Hippocampal formation (tissue), 2 donors: ENCODE measurements at places on chromosomes 4 and X.

- DNase-seq, result no peak
Observed at GRCh38 chr4:153112041-153112441, 92.2 kb upstream of the TRIM2 start.

GRCh38 chr4:181550381-181550780 is 692.8 kb upstream of the TENM3 start:
- DNase-seq, result no peak

- no peak for DNase-seq
Observed at GRCh38 chr4:174222266-174222872, 61.1 kb downstream of the FBXO8 start.

DNA sequence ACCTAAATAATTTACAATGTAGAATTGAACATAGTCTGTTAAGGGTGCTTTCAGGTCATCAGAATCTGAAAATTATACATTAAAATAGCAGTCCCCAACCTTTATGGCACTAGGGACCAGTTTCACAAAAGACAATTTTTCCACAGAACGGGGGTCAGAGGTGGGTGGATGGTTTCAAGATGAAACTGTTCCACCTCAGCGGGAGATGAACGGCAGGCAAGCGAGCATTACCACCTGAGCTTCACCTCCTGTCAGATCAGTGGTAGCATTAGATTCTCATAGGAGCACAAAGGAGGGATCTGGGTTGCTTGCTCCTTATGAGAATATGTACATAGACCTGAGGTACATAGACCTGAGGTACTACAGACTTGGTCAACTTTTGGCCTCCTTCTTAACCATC is 29.0 kb downstream of the LRBA start:
- DNase-seq, result no peak

- no peak for DNase-seq
Observed at GRCh38 chrX:3046253-3047240, 5.3 kb downstream of the ARSF start.

GRCh38 chrX:46381630-46382029 is 163.6 kb downstream of the ZNF674 start:
- no peak for DNase-seq

DNA sequence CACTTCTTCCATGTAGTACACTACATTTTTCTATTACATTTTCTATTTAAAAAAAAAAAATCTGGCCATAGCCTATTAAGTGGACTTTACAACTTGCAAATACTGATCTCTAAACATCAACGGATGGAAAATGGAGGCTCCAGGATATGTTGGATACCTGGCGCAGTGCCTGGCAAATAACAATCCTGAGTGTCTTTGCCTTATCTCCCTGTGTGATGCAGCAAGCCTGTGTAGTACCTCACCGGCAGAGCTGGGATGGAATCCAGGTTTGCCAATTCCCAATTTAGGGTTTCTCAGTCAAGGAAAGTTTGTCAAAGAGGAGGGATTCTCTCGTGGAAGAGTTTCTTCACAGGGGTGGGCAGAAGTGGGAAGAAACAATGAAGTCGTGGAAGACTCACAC is 93.2 kb downstream of the KDR start:
- no peak for DNase-seq

DNA sequence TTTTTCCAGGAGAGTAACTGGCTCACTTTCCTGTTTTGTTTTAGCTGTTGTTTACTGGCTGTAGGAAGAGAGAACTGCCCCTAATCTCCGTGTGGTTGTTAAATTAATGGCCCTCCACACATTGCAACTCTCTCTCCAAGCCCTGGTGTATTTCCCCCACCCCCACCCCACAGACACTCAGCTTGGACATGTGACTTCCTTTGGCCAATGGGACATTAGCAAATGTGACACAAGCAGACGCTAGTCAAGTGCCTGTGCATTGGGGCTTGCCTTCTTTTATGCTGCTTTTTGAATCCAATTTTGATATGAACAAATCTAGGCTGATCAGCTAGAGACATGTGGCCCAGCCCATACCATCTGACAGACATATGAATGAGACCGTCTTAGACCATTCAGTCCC is 59.6 kb upstream of the TAB3 start:
- DNase-seq, result no peak

DNA sequence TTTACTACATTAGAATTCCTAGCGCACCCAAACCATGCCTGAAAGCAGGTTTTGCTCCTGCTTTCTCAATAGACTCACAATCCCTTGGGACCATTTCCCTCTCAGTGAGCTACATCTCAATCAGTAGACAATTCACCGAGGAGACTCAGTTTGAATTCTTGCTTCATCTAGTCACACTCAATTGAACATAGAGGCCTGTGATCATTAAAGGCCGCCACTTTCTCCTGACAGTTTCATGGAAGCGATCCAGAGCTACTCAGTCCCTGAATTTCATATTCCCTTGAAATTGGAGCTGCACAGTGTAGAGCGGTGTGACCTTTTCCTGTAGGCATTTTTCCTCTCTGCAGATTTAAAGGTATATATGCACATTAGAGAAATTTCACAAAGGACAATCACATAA is 193.9 kb upstream of the SPOCK3 start:
- no peak for DNase-seq

DNA sequence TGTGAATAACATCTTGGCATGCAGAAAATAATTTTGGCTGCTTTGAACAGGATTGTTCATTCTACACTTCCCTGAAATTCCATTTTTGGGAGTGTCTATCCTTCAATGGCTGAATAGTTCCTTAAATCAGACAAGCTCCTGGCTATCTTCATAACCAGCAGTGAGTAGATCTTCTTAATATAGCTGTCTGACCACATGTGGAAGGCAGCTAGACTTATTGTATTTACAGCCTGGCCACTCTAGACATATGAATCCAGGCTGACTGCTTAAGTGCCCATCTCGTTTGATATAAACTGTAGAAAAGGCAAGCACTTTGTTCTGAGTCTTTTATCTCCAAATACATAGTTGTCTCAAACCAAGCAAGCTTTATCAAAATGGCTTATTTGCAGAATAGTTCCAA is 40.0 kb downstream of the PWWP3B start:
- no peak for DNase-seq

GRCh38 chrX:107118322-107119147 is at the start of gene RBM41:
TSS of gene RBM41 (minus strand) at chrX:107118822. CDS start at chrX:107118773, 49 bp downstream.
- DNase-seq, result peak; percentile 68

GRCh38 chrX:8179656-8180055 is 8.6 kb upstream of the VCX2 start:
- DNase-seq, result peak; percentile 1

- no peak for DNase-seq
Observed at GRCh38 chrX:38165023-38165422, 55.6 kb downstream of the SRPX start.

GRCh38 chr4:8301851-8302730 is 32.5 kb downstream of the HTRA3 start:
- no peak for DNase-seq

DNA sequence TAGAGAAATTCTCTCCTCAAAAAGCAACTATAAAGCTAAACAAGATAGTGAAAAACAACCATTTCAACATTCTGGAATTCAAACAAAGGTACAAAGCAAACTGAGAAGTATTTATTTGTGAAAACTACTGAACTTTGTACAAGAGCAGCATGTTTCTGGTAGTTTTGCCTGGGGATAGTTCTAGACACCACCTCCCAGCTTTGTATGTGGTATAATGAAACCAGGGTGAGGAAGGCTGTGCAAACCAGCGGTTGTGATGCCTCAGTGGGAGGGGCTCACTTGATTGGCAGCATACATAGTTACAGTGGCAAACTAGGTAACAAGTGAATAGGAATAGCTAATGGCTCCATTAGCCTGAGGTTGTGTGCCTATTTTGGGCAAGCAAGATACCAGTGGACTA is 18.6 kb upstream of the FRMD7 start:
- no peak for DNase-seq

DNA sequence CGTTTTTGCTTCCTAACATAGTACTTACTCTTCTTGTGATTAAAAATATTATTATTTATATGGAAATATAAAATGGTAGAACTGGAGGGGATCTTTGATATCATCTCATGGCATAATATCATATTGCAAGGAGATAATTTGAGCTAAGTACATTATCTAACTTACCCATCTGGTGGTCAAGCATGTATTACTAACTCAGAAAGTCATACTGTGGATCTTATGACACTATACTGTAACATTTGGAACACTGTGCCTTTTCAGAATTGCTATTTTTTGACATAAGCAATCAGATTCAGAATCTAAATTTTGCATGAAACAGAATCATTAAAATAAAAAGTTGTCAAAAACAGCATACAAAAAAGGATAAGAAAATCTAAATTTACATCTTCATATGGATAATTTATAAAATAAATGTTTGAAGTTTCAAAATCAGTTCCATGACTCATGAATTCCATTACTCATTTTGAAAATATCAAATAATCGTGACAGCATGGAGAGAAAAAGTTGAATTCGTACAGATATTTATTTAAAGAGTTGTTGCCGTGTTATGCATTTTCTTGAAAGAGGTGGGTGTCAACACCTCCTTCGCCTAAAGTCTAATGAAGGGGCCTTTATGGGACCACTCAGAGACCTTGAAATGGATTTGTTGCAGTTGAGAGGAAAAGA is 928.1 kb downstream of the PDHA2 start:
- DNase-seq, result no peak

GRCh38 chrX:20362268-20363267 is 95.9 kb upstream of the RPS6KA3 start:
- DNase-seq, result no peak

DNA sequence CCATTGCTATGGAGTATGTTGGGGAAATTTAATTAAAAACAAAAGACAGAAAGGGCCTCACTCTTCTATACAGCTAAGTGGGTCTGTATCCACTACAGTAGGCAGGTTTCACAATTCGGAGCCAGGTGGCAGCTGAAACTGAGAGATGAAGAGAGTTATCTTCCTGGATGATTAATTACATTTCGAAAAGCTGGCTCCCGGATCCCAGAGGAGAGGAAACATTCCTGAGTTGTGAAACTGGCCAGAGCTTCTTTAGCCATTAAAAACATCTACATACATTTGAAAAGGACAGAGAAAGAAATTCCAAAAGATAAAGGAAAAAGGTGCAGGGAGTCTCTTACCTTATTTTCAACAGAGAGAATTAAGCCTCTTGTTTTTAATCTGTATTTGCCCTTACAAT is 15.5 kb upstream of the PDZD4 start:
- DNase-seq, result no peak

GRCh38 chr4:3079694-3080123 is 5.2 kb downstream of the HTT start:
- no peak for DNase-seq

- DNase-seq, result no peak
Observed at GRCh38 chr4:94463771-94464170, 12.0 kb downstream of the PDLIM5 start.

- DNase-seq, result no peak
Observed at GRCh38 chr4:30854531-30854930, 134.4 kb downstream of the PCDH7 start.

DNA sequence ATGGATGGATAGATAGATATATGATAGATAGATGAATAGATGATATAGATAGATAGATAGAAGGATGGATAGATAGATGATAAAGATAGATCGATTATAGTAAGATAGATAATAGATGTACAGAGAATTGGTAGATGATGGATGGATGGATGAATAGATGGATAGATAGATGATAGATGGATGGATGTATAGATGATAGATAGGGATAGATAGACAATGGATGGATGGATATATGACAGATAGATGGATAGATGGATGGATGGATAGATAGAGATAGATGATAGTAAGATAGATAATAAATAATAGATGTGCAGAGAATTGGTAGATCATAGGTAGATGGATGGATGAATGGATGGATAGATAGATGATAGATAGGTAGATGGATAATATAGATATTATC is 12.2 kb downstream of the GYG2 start:
- no peak for DNase-seq

GRCh38 chrX:68440940-68441339 is 7.6 kb upstream of the OPHN1 start:
- peak; percentile 35 for DNase-seq

- peak; percentile 5 for DNase-seq
Observed at GRCh38 chrX:71636438-71637252, 18.3 kb upstream of the CXCR3 start.

DNA sequence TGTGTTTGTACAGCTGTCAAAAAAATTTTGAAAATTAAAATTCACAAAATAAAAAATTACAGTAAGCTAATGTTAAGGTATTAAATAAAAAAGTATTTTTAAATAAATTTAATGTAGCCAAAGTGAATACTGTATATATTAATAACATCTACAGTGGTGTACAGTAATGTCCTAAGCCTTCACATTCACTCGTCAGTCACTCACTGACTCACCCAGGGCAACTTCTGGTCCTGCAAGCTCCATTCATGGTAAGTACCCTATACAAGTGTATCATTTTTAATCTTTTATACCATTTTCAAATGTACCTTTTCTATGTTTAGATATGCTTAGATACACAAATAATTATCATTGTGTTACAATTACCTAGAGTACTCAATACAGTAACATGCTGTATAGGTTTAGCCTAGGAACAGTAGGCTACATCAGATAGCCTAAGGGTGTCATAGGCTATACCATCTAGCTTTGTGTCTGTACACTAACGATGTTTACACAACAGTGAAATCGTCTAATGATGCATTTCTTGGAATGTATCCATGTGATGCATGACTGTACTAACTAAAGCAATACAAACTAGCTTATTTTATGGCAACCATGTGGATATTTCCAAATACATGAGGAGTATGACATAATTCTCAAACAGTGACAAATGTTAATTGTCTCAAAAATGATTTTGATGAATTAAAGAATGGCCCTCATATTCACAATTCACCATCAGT is 13.7 kb downstream of the DDX60 start:
- DNase-seq, result no peak

- no peak for DNase-seq
Observed at GRCh38 chr4:104743215-104743653, 248.5 kb upstream of the CXXC4 start.

GRCh38 chr4:89331686-89332544 is 24.3 kb upstream of the GPRIN3 start:
- DNase-seq, result no peak

DNA sequence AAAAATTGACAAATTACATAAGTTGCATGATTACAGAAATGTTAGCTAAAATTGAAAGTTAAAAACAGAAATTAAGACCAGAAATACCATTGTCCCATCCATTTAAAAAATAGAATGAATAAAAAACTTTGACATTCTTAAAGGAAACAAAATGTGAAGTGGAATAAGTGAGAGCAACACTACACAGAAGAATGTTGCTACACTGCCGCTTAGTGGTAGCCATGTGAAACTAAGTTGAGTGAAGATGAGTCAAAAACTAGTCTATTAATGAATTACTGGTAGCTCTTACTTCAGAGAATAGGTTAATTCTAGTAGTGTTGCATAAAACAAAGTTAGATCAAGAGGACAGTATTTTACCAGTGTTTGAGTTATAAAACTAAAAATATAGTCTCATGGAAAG is 571.0 kb upstream of the KLHL4 start:
- DNase-seq, result no peak

GRCh38 chr4:153790962-153791551 is 2.2 kb upstream of the SFRP2 start:
- DNase-seq, result no peak

GRCh38 chr4:118757761-118758251 is 72.6 kb downstream of the METTL14 start:
- no peak for DNase-seq

GRCh38 chr4:135065366-135065765 is 863.8 kb upstream of the PABPC4L start:
- DNase-seq, result no peak

- DNase-seq, result no peak
Observed at GRCh38 chrX:19772096-19772821, 115.1 kb downstream of the SH3KBP1 start.
